ENCODE measurements at places on chromosomes 4 and X.

GRCh38 chr4:123363729-123364128 lies 32.9 kb upstream of the SPRY1 start:
- DNase-seq, result no peak

DNA sequence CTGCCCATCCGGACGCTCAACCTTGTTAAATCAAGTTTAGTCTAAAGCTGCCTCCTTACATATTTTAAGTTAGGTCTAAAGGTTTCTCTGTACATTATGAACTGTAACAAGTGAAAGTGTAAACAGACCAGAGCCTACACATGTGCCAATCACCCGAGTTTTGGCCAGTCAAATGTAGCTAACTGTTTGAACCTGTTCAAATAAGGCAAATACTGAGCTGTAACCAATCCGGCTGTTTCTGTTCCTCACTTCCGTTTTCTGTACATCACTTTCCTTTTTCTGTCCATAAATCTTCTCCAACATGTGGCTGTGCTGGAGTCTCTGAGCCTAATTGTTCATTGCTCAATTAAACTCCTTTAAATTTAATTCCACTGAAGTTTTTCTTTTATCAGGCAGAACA lies 113.3 kb upstream of the SHISA3 start:
- DNase-seq, result no peak

DNA sequence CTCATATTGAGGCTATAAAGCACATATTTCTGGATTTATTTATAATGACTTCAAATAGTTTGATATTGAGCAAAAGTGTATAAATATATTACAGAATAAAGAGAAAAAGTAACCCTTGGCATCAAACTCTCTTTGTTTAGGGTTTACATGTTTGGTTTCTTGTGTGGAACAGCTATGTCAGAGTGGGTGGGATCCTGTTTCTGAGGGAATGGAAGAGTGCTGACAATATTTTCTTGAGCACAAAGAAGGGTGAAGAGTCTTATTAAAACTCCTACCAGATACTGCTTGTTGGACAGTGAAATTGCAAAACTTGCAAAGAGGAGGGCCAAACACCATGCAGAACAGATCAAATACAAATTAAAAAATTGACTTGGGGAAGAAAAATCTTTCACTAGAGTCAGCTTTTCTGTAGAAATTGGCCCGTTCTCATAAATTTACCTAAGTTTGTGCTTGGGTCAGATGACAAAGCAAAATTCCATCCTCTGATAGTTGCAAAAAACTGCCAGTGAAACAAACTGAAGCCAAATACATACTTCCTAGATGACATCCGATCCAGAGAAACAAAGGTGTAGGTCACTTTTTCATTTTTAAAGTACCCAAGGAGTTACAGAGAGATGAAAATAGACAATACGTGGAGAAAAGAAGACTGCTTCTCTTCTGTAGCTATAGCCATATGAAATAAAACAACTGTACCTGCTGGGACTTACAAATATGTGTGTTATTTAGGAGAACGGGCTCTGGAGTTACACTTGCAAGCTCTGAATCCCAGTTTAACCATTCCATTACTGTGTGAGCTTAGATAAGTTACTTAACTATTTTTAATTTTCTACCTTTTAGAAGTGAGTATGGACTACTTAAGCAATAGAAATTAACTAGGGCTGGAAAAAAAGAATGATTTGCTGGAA lies 133.3 kb downstream of the MAML3 start:
- no peak for DNase-seq

DNA sequence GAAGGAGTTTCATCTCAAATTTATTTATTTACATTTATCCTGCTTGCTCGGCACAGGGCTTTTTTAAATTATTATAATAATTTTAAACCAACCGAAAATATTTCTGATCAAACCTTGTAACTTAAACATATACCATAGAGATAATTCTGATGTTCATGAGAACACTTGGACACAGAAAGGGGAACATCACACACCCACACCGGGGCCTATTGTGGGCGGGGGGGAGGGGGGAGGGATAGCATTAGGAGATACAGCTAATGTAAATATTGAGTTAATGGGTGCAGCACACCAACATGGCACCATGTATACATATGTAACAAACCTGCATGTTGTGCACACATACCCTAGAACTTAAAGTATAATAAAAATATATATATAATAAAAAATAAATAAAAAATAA lies 2.9 kb downstream of the ANXA5 start:
- no peak for DNase-seq

DNA sequence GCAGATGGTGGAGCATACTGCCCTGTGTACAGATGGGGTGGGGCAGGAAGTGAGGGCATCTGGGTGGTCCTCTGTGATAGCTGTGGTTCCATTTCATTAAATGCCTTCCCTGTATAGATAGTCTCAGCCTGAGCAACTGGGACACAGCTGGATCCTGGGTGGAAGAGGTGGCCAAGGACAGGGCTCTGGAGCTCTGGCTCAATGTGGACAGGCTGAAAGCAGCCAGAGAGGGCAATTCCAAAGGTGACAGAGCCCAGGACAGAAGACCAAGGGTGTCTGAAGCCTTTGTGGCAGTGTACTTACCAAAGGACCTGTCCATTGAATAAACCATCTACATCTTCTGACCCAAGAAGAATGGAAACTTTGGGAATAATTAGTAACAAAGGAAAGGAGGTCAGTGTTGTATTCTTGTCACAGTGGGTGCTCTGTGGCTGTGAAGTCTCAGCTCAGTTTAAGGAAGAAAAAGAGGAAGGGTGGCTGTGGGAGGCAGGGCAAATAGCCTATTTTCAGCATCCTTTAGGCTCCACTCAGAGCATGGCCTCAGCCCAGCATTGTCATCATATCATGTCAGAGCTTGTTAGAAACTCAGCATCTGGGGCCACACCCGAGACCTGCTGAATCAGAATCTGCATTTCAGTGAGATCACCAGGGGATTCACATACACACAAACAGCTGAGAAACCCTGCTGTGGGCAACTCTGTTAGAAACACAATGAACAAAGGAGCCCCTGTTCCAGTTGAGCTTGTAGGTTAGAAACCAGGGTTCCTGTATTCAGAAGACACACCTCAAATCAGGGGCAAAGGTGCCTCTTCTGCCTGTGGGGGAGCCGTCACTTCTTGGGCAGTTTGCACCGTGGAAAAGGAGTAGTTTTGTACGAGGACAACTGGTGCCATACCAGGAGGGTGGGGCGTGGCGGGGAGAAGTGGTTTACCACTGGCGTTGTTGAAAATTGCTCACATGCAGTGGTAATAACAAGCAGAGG lies 168.6 kb downstream of the PTTG2 start:
- peak; percentile 90 for DNase-seq

GRCh38 chr4:39078829-39079228 lies 16.8 kb downstream of the KLHL5 start:
- no peak for DNase-seq

DNA sequence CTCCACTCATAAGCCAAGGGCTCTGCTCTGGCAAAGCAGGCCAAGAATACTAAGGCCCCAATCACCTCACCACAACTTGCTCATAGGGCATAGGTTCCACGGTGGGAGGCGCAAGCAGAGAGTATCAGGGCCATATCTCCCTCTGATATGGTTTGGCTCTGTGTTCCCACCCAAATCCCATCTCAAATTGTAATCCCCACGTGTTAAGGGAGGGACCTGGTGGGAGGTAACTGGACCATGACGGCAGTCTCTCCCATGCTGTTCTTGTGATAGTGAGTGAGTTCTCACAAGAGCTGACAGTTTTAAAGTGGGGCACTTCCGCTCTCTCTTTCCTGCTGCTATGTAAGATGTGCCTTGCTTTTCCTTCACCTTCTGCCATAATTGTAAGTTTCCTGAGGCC lies 88.7 kb downstream of the SHROOM4 start:
- DNase-seq, result no peak
